Epithelial cell of umbilical artery (primary cell): ENCODE measurements at places on chromosomes 3 and 15. TPM values are rescaled to one million over a fixed set of nuclear protein-coding genes. Genes with fewer than 3 reads are reported as not detected.

Gene DISP2
- under 0.01 and 0.15 TPM in 2 replicates for total RNA-seq

Gene KIF9
- total RNA-seq, result 3.8 and 12.7 TPM in 2 replicates

Gene CLRN1
- not detected in 2 replicates for total RNA-seq

Gene ECE2
- total RNA-seq, result not detected in 2 replicates

Gene SETMAR
- 12.7 and 12.9 TPM in 2 replicates for total RNA-seq
